Stimulated activated CD4-positive, alpha-beta T cell treated with anti-CD3 and anti-CD28 coated beads, Interleukin-4, amount 100 ng/mL, for 4 hours (primary cell): ENCODE measurements at places on chromosomes 2 and 18.

GRCh38 chr2:21401022-21401698 lies 277.4 kb downstream of the TDRD15 start:
- DNase-seq: no peak

- no peak for DNase-seq
Measured at GRCh38 chr18:3458952-3459853, 9.2 kb downstream of the TGIF1 start.

GRCh38 chr18:54528942-54529376 lies 62.1 kb upstream of the DYNAP start:
- no peak for DNase-seq

DNA sequence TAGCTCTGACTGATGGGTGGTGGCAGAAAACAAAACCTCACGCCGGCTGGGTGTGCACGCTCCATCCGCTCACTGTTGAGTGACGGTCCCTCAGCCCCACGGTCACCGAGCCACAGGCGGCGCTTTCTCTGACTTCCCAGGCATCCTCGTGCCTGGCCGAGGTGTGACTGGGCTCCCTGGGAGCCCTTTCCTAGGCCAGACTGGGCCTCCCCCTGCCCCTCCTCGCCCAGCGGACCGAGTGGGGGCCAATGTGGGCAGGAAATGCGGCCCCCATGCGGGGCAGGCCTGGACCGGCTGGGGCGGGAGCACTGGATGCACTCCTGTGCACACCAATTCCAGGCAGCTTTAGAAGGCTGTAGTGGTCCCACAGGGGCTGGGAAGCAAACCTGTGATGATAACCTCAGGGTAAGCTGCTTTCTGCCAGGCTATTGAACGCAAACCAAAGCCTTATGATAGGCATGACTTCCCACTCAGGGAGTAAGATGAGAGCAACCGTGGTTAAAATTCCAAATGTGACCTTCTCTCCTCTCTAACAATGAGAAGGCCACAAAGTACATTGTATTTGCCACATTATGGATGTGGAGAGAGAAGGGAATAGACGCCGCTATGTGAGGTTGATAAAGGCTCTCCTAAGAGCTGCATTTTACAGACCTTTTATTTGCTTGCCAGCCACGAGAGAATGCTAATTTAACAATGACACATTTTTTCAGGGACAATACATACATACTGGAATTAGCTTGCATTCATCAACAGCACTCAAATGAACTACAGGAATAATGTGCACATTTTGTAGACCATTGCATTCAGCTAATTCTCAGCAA lies 83.9 kb upstream of the PGAP1 start:
- no peak for DNase-seq

DNA sequence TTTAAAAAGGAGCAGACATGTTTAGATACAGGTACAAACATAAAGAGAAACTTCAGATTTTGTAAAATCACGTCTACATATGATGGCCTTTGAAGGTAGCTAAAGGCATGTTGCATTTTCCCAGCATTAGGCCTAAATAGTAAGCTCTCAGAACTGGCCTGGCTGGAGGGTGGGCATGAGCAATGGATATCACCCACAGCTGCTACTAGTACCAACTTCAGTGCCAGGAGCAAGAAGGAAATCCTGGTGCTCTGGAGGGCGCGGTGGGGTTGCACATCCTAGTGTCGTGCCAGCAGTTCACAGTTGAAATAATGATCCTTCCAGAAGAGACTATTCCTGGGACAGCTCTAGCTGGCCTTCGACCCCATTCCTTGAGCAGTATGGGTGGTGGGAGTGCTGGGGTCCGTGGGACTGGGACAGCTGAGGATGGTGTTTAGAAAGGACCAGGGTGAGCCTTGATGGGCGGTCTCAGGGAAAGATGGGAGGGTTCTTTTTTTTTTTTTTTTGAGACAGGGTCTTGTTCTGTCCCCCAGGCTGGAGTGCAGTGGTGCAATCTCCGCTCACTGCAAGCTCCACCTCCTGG lies 4.9 kb downstream of the DES start:
- DNase-seq: no peak

DNA sequence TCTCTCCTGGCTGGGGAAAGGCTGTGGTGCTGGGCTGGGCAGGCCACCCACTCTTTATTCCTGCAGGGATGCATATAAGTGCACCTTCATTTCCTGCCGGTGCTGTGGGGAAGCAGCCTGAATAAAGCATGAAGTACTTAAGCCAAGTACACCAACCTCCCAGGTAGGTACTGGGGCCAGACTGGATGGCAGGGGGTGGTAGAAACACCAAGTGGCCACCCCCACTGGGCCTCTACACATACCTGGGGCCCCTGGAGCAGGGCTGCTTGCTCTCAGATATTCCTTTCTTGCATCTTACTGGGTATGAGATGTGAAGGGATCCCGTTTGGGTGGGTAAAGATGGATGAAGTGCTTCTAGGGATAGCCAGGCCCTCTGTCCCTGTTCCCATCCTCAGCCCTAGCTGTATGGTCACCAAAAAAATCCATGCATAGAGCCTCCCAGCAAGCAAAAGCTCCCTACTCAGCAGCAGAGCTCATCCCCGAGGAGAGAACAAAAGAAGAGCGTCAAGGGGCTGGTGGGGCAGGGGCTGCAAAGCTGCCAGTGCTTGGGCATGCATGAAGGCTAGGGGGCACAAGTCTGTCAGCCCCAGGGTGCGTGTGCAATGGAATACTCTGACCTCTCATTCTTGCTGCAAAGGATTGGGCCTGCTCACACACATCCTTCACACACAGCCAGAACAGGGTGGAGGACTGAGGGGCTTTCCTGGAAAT lies 22.0 kb downstream of the CCT7 start:
- no peak for DNase-seq

- DNase-seq: no peak
Measured at GRCh38 chr2:11286323-11286722, 58.1 kb downstream of the ROCK2 start.

DNA sequence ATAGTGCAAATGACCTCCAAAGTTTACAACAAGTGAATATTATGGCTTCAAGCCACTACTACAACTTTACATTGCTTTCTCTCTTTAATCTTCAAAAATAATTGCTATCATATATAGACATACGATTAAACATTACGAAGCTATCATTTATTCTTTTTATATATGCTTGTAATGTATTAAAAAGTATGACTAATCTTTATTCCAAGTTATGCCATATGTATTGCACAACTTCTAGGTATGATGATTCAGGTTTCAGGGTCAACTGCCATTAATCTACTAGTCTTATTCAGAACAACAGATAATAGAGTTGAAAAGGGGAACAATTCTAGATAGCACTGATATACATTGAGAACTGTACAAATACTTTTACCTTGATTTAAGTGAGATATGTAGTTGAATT lies 506.2 kb upstream of the TMEFF2 start:
- no peak for DNase-seq

GRCh38 chr18:56481751-56482150 lies 156.6 kb downstream of the TXNL1 start:
- DNase-seq: no peak

- DNase-seq: no peak
Measured at GRCh38 chr18:48037481-48038271, 107.2 kb upstream of the SMAD2 start.

DNA sequence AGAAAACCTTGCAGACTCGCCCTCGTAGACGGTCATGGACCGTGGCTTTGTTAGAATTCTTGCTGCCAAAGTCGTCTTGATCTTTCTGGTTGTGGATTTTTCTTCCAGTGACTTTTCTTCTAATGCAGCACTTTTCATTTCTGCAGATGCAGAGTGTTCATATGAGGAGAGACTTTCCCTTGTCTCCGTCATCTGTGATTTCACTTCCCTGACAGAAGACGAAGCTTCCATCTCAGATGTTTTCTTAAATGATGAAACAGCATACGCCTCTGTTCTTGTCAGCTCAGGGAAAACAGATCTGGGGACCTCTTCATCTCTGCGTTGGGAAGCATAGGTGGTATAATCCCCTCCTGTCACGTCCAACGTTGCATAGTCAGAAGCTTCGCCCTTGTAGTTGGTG lies 50.9 kb downstream of the PLEKHA3 start:
- no peak for DNase-seq

- peak; percentile 48 for DNase-seq
Measured at GRCh38 chr2:38076710-38077430, 919 bp upstream of the CYP1B1 start.

DNA sequence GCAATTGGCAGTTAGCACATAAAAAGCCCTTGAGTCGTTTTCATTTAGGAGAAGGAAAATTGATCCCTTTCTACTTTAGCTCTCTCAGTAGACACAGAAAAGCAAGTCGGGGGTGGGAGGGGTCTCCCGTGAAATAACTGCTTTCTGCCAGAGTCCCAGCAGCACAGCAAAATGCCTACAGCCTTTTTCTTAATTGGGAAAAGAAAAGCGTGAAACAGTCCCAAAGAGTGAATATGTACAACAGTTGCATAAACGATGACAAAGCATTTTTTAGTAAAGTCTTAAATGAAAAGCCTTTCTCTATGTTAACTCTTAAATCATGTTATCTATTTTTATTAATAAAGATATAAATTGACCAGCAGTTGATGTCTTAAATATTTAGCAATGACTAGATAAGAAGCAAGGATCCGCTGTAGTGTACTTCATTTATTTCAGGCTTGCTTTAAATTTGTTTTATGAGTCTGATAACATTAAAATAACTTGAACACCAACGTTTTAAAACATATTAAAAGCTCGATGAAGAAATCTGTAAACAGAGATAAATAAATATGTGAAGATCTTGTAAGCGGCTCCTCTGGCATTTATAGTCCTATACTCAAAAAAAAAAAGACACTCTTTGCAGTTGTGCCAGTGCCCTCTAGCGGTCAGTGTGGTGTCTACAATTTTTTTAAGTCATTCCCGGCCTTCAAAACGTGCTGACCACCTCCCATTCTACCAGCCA lies 42.3 kb upstream of the ATIC start:
- peak; percentile 40 for DNase-seq

GRCh38 chr2:120661551-120661950 lies 74.1 kb upstream of the GLI2 start:
- DNase-seq: no peak

- no peak for DNase-seq
Measured at GRCh38 chr2:217703102-217703501, 299.7 kb downstream of the TNS1 start.

GRCh38 chr2:75055820-75056675 lies 97.6 kb downstream of the POLE4 start:
- no peak for DNase-seq

DNA sequence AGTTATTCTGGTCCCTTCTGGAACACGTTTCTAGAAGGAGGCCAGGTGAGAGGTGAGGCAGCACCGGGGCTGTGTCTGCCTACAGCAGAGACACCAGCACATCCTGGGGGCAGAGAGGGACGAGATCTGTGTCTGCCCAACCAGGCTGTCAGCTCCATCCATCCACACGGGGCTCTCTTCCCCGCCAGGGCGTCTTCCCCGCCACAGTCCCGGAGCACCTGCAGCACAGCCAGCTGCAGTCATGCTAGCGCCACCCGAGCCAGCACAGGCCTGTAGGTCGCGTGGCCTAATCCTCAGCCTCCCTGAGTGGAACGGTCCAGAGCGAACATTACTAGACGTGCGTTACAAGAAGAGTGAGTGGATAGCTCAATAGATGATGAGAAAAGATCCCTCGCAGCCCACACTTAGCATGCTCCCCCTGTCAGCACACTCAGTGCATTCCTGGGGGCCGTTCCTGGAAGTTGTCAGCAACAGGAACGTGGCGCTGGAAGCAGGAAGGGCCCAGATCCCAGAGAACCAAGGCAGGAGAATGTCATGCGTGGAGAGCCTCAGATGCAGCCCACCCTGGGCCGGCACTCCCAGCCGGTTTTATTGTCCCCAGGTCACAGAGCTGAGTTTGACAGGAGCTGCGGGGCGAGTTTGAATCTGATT lies 179.0 kb downstream of the TWIST2 start:
- no peak for DNase-seq
